ENCODE measurements at places on chromosomes 16 and 17.
A peak's percentile ranks its signal among the peaks of the same experiment; 100 is the strongest.

DNA sequence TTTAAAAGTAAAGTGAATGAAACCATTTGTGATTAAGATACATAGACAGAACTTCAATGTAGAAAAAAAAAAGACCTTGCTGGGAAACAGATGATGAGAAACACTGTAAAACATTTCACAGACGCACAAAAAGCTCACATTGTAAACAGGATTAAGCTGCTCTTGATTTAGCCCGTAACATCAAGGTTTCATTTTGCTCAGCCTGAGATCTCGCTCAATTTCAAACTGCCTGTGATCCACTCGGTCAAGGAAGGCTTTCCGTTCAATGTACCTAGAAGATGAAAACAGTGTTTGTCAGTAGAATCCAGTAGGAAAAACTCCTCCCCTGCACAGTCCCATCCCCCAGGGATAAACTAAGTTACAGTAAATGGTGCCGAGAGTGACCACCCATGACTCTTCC, 42.3 kb upstream of the BCAR1 start:
- no peak for DNase-seq

GRCh38 chr16:82034981-82035612, at the start of gene HSD17B2:
Gene HSD17B2 (plus strand): TSS chr16:82035253. CDS start chr16:82035425, 172 bp downstream.
- DNase-seq = no peak

- no peak for DNase-seq
These were observed 16.7 kb upstream of the ERN2 start for GRCh38 chr16:23729503-23730424.

DNA sequence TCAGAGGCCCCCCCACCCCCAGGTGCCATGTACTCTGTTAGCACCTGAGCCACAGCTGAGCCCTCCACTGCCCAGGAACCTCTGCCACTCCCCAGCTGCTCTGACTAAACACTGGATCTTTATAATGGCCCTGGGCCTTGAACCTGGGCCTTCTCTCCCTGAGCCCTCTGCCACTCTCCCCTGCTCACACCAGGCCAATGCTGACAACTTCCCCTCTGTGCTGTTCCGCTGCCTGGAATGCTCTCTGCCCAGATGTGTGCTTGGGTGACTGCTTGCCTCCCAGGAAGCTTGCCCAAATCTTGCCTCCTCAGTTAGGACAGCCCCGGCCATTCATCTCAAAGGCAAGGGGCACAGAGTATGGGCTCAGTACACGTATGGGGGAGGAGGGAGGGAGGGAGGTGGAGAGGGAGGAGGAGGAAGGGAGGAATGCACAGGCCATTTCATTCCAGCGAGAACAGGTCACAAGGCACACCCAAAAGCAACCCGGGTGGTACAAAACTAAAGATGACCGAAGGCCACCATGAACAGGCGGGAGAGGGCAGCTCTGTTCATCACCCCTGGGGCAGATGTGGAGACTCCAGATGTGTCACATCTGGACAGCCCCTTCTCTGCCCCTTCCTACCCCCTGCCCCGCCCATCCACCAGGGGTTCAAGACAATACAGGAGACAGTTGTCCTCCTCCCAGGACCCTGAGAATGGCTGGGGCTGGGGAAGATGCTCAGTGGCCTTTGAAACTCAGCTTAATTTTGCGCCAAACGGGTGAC, 15.3 kb upstream of the TNFRSF13B start:
- no peak for DNase-seq

GRCh38 chr17:60393840-60394723, 2.1 kb upstream of the USP32 start:
- no peak for DNase-seq

DNA sequence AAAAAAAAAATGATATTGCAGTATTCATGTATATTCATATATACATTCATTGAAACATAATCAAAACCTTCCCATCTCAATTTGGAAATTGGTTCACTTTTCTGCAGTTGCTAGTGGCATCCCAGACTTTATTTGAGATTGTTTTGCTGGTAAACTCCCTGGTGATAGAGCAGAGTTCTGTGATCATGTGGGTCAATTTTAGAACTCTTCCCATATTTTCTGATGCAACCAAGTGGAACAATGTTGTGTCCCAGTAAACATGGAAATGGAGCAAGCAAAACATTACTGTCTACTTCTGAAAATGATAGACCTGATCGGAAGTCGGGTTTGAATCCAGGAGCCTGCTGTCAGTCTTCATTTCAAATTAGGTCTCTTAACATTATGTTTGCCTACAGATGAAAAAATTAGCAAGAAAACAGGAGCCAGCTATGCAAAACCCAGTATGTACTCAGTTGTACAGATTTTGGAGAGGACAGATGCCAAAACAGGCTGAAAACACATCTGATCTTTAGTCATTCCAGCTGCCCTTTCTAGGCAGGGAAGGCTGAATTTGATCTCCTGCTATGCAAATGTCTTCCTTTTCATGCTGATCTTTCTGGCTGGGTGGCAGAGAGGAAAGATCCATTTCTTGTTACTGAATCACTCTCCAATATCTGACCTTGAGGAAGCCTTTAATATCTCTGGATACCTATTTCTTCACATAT, 786.6 kb upstream of the SOX9 start:
- DNase-seq = no peak

GRCh38 chr16:83441517-83441916, 366.3 kb upstream of the HSBP1 start:
- DNase-seq = no peak

DNA sequence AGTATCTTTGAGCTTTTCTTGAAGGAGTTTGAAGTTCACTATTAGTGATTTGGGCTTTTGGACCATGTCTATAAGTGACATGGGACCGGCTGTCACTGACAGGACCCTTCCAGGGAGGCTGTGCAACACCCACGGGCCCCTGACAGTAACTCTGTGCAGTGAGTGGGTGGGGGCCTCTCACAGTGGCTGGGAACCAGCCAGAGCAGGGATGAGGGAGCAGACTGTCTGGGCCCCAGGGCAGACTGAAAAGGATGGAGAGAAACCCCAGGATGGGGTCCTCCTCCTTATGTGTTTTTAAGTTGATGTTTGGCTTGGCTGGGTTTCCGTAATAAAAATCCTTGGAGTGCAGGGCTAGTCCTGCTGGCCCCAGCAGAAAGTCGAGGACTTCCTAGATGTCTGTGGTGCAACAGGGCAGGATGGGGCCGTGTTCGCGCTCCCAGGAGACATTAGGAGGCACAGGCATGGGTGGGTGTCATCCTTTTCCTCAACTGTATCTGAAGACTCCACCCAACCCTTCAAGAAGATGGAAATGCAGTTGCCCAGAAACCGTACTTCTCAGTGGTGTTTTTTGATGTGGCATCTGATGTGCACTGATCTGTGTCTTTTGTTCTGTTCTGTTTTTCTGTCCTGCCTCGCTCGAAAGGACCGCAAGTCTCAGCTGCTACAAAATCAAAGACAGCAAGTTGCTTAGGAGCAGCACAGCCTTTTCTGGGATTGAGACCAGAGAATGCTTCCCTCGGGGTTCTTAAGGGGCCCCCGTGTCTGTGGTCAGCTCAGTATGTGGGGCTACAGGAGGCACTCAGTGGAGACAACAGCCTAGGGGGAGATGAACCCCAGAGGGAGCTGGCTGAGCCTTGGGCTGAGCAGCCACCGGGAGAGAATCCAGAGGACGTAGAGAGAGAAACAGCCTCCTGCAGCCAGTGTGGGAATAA, 24.2 kb downstream of the PLD6 start:
- DNase-seq = peak; percentile 59

DNA sequence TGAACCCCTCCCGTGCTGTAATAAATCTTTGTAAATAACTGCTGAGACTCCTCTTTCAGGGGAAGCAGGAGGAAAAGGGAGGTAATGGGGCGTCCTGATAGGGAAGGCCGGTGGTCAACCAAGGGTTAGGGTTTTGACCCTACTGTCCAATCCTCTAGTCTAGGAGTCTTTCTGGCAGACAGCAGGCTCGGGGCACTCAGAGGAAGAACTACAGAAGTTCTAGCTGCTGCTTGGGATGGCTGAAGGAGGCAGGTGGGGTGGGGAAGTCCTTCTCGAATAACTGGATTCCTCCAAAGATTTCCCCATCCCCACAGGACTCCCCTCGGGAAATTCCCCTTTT, 387 bp upstream of the STARD3 start:
- DNase-seq = no peak

DNA sequence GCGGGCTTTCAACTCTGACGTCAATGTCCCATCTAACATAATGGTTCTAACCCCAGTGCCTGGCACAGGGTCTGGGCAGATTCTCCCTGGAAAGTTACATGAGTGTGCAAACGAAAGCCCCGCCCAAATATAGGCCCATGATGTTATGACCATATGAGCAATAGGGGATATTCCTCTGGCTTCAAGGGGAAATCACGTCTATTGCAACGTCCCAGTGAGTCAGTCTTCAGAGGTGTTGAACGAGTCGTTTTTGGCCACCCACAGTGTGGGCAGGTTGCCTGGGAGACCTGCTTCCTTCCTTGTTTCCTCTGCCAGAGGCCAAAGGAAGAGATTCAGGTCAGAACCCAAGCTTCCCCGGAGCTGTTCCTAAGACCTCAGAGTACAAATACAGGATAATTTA, 30.3 kb downstream of the PIK3R5 start:
- peak; percentile 42 for DNase-seq

GRCh38 chr17:65066901-65067300, 10.4 kb upstream of the GNA13 start:
- no peak for DNase-seq

GRCh38 chr17:80833952-80834892, 157.4 kb upstream of the CHMP6 start:
- no peak for DNase-seq

DNA sequence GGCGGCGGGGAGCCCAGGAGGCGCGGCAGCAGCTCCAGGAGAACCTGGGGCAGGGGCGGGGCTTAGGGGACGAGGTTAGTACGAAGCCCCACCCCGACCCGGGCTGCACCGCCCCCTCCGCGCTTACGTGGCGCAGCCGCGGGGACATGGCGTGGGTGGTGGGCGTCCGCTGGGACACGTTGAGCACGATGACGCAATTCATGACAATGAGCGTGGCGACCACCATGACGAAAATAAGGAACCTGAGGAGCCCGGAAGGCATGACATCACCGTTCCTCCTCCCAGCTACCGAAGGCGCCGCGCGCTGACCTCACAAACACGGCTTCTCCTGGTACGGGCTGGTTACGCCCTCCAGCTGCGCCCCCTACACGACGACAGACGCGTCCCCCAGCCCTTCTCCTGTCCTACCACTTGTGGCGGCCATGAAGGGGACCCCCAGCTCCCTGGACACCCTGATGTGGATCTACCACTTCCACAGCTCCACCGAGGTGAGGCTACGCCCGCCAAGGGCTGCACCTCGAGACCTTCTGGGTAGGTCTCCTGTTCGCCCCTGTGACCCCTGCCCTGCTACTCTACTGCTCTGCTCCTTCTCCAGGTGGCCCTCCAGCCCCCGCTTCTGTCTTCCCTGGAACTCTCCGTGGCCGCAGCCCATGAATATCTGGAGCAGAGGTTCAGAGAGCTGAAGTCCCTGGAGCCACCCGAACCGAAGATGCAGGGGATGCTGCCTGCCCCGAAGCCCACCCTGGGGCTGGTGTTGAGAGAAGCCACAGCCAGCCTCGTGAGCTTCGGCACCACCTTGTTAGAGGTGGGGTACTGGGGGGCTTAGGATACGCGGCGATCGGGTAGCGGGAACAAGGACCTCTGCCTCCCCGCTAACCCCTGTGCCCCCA, at the start of gene C17orf107:
C17orf107 (plus strand) TSS at position 196 of the 890 bp plus-strand sequence; CDS start at position 423, 227 bp downstream.
- DNase-seq = peak; percentile 97

DNA sequence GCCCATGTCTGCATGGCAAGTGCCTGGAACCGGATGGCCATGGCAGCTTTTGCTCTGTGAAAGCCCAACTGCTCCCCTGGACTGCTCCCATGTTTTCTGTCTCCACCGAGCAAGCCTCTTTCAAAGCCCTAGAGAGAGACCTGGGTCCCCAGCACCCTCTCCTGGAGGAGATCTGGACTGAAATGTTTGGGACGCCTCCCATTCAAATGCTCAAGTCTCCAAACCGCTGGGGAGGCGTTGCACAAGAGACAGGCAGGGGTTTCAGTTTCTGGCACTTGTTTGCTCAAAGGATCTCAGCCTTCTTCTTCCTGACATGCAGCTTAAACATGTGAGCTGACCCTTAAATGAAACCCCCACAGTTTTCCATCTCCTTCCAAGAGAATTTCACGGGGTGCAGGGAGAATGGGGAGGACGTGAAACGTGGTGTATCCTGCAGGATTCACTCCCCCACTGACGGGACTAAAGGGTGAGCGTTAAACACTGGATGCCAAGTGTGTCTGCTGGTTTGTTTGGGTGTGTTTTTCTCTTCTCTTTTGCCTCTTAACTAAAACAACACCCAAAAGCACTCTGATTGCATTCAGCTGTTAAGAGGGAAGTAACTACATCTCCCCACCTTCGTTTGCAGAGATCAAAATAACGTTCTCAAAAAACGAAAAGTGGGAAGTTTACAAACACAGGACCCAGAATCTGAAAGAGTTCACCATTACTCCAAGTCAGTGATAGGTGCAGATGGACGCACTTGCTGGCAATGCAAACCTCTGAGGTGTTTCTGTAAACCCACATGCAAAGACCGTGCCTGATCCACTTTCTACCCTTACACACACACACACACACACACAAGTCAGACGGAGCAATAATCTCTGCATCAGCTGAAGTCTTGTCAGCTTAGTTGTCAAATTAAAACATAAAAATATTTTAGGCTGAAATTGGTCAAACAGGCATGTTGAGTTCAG, 256.9 kb downstream of the C16orf95 start:
- no peak for DNase-seq

GRCh38 chr16:77457046-77457445, 22.2 kb upstream of the ADAMTS18 start:
- DNase-seq = no peak

- peak; percentile 72 for DNase-seq
These were observed 23.4 kb downstream of the RBL2 start for GRCh38 chr16:53457670-53458069.

- no peak for DNase-seq
These were observed 91.3 kb downstream of the SOCS1 start for GRCh38 chr16:11164482-11165270.

DNA sequence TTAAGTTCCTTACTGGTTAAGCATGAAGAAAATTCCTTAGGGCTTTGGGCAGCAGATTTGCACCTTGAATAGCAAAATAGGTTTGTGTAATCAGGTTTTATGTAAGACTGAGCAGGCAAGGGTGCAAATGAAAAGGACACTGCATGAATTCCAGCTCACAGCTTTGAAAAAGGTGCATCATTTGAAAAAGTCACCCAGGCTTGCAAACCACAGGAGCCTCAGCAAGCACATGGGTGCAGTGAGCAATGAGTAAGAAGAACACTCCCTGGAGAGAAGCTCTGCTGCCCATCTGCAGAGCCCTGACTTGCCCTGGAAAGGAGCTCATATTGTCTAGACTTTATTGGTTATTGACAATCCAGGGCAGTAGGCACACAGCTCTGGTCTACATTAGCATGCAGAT, 165.6 kb upstream of the KCNJ16 start:
- DNase-seq = no peak

All from stimulated activated CD4-positive, alpha-beta T cell treated with anti-CD3 and anti-CD28 coated beads, Interleukin-4, amount 100 ng/mL, for 4 hours (primary cell).